Activated T-cell treated with anti-CD3 and anti-CD28 coated beads, Interleukin-2, amount 50 U/mL, for 48 hours (primary cell): ENCODE measurements at places on chromosomes 5 and 9.

- DNase-seq, result no peak
Measured at GRCh38 chr5:108858959-108859358, 111.3 kb downstream of the FER start.

GRCh38 chr5:90233476-90233875 is 176.1 kb downstream of the CETN3 start:
- no peak for DNase-seq

DNA sequence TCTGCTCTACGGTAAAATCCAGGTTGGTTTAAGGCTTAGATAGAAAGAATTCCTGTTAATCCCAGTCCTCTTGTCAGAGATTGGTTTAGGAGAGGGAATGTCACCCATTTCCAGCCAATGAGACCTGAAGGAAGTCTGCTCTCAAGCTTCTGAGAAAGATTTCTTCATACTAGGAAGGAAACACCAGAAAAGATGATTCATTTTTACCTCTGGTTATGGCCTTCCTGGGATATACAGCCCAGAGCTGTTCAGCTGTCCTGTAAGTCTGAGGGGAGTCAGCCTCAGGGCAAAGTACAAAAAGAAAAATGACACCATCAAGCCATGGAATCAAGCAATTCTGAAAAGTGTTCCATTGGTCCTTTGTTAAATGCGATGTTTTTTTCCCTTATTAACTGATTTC is 18.6 kb upstream of the CFAP95 start:
- no peak for DNase-seq

DNA sequence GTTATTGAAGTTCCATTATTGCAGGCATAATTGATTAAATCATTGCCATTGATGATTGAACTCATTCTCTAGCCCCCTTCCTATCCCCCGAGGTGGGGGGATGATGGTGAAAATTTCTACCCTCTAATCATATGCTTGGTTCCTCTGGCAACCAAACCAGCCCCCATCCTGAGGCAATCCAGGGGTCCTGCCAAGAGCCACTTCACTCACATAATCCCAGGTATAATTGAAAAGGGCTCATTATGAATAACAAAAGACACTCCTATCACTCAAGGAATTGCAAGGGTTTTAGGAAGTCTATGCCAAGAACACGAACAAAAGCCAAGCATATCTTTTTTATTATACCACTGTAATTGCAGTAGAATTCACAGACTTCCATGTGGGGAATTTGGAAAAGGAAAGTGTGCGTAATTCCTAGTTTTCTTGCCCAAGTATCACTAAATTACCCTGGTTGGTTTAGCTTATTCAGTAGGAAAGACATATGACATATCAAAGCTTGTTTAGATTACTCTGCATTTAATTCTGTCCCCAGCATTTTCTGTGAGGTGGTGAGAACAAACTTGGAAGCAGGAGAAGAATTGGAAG is 130.7 kb upstream of the TAF11L2 start:
- no peak for DNase-seq

GRCh38 chr5:78607864-78608263 is 40.7 kb downstream of the LHFPL2 start:
- DNase-seq, result no peak

DNA sequence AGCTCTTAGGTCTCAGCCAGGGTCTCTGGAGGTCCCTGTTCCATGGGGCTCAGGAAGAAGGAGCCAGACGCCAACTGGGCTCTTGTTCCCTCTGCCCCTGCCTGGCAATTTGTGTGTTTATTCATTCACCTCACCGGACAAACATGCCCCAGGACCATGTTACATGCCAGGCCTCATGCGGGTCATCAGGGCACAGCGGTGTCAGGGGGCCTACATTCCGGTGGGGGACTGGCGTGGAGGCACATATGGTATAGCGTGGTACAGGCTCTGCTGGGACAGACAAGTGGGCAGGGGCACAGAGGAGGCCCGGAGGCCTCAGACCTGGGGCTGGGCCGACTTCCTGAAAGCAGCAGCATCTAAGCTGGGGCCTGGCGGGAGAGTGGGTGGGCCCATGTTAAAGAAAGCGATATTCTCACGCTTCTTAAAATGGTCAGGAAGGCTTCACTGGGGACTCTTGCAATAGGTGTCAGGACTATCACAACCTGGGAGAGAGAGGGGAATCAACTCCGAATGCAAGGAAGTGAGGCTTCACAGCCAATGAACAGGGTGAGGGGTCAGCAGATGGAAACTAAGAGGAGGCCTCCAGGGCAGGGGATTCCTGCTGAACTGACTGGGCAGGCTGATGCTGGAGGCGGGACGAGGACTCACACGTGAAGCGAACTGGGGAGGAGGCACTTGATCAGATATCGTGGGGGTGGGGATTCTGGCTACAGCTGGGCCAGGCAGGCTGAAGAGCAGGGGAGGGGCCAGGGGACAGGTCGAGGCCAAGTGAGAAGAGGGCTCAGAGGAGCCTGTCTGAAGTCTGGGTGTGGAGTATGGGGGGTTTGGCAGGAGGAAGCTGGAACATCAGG is 41.9 kb downstream of the NCS1 start:
- DNase-seq, result no peak

DNA sequence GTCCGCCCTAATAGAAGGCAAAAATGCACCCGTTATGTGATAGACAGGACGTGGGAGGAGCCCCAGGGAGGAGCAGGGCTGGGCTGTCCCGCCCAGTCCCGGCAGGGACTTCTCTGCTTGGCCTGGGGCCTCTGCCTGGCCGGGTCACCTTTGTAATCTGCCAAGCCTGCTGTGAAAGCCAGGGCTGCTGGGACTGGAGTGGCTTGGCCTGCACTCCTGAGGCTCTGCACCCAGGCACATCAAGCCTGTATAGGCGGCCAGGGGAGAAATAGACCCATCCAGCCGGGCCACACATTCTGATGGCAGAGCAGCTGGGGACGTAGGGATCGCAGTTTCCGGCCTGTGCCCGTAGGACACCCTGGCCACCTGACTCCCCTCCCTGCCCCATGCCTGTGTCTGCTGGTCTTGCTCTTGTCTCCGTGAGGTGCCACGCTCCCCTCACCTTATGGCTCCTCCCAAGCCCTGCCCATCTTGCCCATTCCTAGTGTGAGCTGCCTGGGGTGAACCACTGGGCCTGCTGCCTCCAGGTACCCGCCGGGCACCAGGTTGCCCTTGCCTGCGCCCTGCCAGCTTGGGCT is 28.1 kb downstream of the DYNC2I2 start:
- no peak for DNase-seq

DNA sequence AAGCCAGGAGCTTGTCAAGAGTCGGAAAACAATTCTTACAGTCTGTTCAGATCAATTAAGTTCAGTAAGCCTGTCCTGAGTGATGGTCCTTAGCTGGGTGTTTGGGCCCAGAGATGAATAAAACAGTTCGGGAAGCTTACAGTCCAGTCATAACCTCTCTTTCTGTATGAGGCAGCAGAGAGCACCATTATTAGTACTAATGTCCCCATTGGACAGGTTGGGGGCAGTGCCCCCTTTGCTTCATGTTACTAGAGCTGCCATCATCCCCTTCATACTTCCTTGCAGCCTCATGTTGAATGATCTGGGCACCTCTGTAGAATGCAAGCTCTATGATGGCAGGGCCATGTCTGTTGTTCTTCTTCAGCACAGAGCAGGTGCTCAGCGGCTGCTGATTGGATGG is 9.8 kb downstream of the DOCK2 start:
- no peak for DNase-seq

GRCh38 chr5:154524859-154525258 is 46.8 kb upstream of the HAND1 start:
- DNase-seq, result no peak

GRCh38 chr5:98961665-98962344 is 33.0 kb upstream of the CHD1 start:
- DNase-seq, result no peak

DNA sequence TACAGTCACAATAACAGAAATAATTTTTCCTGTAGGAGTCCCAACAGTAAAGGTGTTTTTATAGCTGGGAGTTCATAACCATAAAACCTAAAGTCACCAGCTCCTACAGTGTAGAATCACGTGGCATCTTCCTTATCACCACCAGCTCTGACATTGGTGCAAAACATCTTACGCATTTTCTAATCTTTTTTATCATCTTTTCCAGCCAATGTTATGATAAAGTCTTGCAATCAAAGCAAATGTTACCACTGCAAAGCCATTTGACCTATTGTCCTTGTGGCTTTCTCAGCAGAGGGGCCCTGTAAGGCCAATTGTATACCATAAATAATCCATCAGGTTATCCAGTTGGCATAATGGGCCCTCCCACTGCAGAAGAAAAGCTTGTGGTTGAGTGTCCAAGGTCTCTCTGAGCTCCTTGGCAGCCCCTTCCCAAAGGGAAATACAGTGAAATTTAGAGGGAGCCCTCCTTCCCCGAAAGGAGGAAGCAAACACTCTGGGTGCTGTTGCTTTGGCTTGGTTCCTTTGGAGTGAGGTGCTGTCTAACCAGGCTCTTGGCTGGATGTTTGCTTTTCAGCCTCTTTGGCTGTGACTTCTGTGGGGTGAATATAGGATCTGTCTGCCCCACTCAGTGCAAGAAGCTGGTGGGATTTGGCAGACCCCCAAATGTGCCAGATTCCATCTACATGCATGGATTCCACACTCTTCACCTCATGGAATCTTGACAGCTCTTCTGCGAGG is 29.3 kb upstream of the CPEB4 start:
- DNase-seq, result no peak

GRCh38 chr9:108244686-108245085 is 611.1 kb downstream of the ACTL7B start:
- DNase-seq, result no peak

DNA sequence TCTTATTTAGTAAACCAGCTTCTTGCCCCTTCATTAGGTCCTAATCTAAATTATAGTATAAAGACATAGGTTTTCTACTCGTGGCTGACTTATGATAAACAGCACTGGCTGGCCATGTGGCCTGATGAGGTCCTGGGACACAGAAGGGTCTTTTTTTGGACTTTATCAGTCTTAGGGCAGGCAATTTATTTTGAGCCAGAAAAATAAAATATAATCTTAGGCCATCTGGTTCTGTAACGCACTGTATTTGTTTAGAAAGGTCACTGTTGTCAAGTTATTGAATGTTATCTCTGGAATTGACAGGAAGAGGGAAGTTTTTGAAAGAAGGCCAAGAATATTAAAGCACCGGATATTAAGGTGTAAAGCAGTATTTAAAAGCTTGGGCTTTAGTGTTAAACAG is 53.9 kb downstream of the RFX3 start:
- DNase-seq, result no peak

GRCh38 chr5:34667705-34668104 is 11.6 kb downstream of the RAI14 start:
- no peak for DNase-seq

GRCh38 chr5:170732685-170733084 is 50.8 kb upstream of the GABRP start:
- DNase-seq, result no peak

GRCh38 chr9:132155568-132155895 is 6.3 kb upstream of the NTNG2 start:
- no peak for DNase-seq

DNA sequence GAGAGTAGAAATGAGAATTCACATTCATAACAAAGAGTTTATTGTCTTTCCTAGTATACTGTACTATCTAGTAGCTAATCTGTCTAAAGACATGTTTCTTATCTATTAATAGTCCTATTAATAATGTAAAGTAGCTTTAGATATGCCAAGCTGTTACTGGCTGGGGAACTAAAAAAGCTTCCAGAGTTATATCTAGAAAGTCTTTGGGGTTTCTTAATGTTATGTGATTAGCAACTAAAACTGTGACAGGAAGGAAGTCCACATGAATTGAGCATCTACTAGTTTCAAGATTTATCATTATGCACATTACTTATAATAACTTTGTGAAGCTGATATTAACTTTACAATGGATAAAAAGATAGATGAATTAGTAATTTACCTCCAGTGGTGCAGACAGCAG is 122.7 kb upstream of the CDKN2B start:
- no peak for DNase-seq
